ENCODE measurements at places on chromosomes 3 and 15.

GRCh38 chr15:68493629-68494028, 61.7 kb upstream of the ITGA11 start:
- no peak for DNase-seq

GRCh38 chr15:35064576-35065190, 20.4 kb downstream of the NANOGP8 start:
- DNase-seq = no peak

DNA sequence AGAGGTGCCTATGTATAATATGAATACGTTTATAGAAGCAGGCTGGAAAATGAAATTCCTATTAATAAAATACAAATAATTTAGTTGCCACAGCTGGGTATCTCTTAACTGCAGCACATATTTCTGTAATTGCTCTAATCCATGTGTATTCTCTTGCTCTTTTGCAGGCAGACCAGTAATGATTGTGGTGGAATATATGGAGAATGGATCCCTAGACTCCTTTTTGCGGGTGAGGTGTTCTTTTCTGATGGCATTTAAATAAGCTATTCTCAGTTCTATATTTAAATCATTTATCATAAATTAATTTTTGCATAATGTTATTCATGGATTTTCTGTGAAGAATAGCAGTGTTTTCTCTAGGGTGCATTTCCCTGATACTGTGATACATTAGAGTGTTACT, 153.9 kb upstream of the ARL6 start:
- no peak for DNase-seq

DNA sequence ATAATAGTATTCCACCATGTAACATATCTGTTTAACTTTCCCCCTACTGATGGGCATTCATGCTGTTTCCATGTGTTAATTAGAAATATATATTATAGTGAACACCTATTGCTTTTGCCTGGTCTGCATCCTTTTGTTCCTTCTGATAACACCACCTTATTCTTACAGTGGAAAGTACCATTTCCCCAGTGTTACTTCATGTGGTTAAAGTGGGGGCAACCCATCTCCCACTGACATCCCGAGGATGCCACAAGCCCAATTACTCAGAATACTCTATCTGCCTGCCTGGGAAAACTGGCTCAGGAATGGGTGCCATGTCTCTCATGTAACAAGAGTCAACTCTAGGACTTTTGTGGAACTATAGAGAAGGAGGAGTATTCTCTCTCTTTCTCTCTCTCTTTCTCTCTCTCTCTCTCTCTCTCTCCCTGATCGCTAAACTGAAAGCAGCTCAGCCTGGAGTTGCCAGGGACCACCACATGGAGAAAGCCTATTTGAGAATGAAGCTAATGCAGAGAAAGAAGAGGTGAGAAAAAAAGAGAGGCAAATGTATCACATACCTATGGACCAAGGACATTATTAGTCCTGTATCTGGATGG, 66.4 kb upstream of the PPIB start:
- no peak for DNase-seq

DNA sequence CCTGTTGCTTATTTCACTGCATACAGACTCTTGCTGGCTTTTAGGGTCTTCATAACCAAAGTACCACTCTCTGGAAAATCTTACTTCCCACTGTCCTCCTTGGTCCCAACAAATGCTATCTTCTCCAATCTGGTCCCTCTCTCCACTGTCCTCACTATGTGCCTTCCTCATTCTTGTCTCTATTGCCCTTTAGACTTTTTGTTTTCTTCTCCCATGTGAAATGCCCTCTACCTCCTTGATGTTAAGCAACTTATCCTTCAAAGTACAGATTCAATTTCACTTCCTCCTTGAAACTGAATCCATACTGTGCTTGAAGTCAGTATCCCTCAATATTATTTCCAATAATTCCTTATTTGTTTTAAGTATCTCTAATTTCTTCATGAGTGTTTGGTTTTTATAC, 60.8 kb downstream of the CGGBP1 start:
- no peak for DNase-seq

- DNase-seq = peak; percentile 93
Measured at GRCh38 chr3:16151109-16151508, 23.4 kb upstream of the GALNT15 start.

- DNase-seq = no peak
Measured at GRCh38 chr3:124851136-124851535, 36.0 kb downstream of the ITGB5 start.

DNA sequence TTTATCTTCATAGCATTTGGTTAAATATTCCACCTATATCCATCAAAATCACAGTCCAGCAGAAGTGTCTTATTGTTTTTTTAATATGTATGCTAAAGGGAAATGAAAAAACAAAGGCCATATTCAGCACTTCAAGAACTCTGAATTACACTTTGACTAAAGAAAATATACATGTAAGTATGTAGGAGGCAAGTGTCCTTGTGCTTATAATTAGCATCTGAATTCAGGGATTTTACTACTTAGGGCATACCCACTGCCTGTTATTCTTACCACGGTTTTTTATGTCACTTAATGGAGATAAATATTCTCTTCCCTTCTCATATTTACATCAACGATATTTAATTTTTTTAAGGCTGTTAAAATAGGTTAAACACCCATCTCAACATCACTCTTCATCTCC, 117.3 kb downstream of the TBC1D5 start:
- DNase-seq = no peak

DNA sequence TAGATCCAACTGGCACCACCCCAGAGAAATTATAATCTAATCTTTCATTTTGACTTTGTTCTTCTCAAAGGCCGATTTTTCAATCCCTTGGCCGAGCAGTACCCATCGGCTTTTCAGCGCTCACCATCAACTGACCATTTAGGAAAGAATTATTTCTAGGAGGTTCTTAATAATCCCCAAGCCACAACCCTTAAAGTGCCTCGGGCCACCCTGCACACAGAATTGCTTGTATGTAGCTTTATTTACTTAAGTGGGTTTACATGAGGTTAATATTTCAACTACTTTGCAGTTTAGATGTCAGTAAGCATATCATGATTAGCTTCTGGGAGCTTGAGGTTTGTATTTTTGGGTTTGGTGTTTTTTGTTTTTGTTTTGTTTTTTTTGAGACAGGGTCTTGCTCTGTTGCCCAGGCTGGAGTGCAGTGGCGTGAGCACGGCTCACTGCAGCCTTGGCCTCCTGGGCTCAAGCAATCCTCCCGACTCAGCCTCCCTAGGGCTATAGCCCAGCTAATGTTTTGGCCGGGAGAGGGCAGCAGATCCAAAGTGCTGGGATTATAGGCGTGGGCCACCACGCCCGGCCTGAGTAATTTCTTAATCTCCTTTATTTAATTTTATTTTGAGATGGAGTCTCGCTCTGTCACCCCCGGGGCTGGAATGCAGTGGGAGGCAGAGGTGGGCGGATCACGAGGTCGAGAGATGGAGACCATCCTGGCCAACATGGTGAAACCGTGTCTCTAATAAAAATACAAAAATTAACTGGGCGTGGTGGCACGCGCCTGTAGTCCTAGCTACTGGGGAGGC, 801 bp upstream of the CDAN1 start:
- no peak for DNase-seq

- peak; percentile 2 for DNase-seq
Measured at GRCh38 chr15:75059607-75060006, 36.2 kb downstream of the PPCDC start.

- DNase-seq = no peak
Measured at GRCh38 chr3:129528589-129529100, at the start of gene RHO. Gene RHO, plus strand, starts transcription at chr3:129528639. Its CDS starts 95 bp downstream, at chr3:129528734.

DNA sequence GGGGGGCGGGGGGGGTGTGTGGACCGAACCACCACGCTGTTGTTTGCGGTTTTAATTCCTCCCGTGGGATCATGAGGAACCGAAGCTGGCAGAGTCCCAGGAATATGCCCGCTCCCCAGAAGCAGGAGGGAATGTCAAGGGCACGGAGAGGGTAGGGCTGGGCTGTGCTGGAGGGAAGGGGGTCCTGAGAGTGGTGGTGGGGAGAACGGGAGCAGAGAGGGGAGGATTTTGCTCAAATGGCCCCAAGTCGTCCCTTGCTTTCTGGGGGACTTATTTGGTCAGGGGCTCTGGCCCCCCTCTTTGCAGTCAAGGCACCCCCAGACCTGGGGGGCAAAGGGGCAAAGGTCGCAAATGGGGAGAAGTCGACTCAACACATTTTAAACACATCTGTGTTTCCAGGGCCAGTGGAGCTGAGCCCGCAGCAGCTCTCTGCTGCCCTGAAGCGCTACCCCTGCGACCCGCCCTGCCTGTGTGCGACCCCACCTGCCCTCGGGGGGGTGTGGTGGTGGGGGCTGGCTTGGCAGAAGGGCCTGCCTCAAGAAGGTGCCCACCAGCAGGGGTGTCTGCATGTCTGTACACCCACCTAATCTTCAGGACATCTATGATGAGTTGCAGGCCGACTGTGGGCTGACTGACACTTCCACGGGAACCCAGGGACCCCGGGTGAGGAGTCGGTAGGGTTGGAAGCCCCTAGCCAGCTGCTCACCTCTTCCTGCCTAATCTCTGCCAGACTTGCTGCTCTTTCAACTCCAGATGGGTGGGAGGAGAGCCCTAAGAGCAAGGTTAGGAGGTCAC, 602 bp upstream of the ATP2B2 start:
- DNase-seq = no peak

GRCh38 chr3:89521328-89521727, 413.9 kb downstream of the EPHA3 start:
- DNase-seq = no peak

- DNase-seq = no peak
Measured at GRCh38 chr15:81195339-81195864, 1.3 kb upstream of the IL16 start.

DNA sequence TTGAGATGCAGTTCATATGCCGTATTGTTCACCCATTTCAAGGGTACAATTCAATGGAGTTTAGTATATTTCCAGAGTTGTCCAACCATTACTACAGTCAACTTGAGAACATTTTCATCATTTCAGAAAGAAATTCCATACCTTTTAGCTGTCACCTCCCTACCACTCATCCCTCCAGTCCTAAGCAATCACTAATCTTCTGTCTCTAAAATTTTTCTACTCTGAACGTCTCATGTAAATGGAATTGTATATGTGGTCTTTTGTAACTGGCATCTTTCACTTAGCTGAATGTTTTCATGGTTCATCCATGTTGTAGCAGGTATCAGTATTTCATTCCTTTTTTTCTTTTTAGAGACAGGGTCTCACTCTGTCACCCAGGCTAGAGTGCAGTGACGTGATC, 51.1 kb downstream of the CMTM7 start:
- no peak for DNase-seq

DNA sequence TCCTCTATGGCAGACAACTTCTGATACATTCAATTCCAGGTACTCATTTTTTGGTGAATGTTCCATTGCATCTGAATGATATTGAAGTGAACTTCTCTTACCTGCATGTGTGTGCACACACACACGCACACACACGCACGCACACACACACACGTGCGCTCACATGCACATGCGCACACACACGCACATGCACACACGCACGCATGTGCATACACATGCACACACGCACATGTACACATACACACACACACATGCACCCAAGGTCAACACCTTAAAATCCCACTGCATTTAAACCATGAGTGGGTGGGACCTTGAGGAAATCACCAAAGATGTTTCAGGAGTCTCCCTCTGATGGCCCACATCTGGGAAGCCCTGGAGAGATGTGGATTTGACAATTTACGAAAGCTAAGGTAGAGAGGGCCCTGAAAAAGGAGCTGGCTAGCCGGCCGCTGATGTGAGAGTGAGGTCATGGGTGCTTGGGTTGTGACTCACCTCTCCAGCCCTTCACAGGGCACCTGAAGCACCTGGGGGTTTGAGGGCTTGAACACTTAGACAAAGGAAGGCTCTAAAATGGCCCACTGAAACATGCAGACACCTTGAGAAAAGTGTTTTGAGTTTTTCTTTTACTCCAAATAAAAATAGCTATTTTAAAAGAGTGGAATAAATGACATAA, 269.1 kb upstream of the LRRFIP2 start:
- no peak for DNase-seq

- DNase-seq = no peak
Measured at GRCh38 chr3:178671377-178671776, 135.1 kb downstream of the KCNMB2 start.

- no peak for DNase-seq
Measured at GRCh38 chr3:170762064-170762463, 107.9 kb downstream of the RPL22L1 start.

GRCh38 chr3:114154321-114154821, 24.5 kb downstream of the DRD3 start:
- no peak for DNase-seq

- DNase-seq = no peak
Measured at GRCh38 chr15:71465131-71465955, 345.0 kb upstream of the NR2E3 start.

GRCh38 chr15:91102546-91103330, 2.7 kb downstream of the SV2B start:
- DNase-seq = peak; percentile 1

DNA sequence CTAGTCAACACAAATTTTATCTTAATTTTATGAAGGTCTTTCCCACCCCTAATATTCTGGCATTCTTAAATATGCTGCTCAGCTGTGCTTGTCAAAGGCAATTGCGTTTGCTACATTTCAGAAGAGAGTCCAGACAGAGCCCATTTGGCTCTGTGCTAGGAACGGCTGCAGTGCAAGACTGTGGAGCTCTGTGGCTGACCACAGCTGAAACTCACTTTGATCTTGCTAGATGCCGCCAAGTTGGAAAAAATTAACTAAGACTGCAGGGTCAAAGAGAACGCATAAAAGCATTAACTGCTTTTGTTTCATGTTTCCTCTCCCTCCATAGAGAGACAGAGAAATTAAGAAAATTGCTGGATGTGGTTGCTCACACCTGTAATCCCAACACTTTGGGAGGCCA, 7.6 kb upstream of the PPP1R2 start:
- DNase-seq = no peak

DNA sequence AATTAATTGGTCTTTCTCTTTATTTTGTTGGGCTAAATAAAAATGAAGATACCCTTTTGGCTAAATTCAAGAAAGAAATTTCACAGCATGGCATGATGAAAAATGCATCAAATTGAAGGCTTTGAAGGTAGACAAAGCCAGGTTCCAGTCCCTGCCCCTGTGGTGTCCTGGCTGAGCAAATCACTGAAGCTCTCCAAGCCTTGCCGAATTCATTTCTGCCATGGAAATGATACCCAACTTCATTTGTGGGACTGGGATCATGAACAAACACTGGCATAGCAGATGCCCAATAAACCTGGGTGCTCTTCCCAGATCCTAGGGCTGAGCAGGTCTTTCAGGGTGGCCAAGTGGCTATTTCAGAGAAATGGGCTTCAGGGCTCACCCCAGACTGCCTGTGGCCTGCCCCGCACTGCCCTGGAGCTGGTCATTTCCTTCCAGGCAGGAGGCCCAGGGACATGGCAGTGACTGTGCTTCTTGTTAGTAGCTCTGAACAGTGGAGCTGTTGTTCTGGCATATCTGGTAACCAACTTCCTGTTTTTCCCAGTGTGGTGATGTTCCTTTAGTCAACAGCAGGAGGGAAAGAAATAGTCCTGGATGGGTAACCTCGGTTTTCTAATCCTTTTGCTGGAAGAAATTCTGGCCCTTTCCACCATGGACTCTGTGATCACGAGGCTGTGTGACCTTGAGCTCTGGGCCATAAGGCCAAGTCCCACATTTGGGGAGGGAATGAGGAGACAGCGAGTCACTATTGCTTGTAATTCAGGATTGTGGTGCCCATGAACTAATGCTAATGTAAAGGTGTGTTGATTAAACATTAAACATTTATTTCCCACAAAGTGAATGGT, 47.6 kb downstream of the CTDSPL start:
- no peak for DNase-seq

GRCh38 chr15:66622591-66623022, 56.8 kb upstream of the LCTL start:
- no peak for DNase-seq

All from RPMI8226 (cell line).